ENCODE measurements at places on chromosomes 6 and 20.

- no peak for DNase-seq
These were observed 277.2 kb downstream of the FRK start for GRCh38 chr6:115783402-115784061.

DNA sequence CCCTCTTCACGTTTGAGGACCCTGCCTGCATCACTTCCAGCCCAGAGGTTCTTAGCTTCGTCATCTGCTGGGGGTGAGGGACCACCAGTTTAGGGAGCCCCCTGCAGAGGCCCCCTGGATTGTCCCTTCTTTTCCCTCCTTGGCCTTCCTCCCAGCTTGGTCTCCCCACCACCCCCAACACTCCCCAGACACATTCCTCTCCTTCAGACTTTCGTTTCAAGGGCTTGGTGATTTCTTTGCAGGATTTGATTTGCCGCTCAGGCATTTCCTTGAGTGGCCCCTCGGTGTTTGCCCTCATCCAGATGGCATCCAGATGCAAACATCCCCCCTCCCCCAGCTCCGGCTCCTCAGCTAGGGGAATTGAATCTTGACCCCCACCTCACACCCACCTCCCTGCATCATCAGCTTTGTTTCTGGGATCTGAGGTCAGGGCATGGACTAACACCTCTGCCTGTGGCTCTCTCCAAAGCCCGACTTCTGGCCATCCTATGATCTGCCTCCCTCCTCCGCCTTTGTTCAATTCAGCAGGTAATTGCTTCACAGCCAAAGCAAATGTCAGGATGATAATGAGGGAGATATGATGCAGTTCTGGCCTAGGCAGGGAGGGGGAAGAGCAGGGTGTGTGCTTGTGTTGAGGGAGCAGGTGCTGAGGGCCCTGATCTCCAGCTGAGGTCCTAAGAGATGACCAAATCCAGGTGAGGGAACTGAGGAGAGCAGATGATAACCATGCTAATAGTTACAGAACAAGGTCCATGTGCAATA lies 141.5 kb downstream of the VEGFA start:
- no peak for DNase-seq

DNA sequence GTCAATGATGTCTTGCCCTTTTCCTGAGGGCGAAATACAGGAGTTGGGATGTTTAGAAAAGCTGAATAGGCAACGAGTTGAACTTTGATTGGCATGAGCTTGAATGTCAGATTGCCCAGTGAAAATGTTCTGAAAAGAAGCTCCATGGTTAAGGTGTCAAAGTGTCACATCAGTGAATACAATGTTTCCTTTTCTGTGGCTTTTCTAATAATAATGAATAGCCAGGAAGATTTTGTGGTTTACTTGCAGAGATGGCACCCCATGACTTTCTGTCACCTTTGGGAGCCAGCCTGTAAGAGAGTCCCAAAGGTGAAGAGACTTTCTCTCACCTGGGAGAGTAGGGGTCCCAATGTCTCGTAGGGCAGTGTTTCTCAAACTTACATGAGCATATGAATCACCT lies 119.2 kb downstream of the KCNQ5 start:
- no peak for DNase-seq

DNA sequence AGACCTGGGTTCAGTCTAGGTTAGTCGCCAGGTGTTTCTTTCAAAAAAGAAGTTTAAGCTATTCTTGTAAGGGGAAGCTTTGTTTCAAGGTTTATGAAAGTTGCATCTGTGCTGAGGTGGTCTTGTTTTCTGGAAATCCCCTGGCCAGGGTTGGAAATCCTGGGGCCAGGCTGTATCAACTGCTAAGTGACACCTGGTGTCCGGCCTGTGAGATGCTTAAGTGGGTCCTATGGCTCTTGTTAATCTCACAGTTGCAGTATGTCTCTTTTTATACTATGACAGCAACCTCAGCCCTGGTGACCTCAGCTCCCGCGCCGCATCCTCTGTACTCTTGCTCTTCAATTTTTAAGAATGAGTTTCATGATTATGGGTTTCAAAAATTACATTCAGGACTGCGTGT lies 72.0 kb downstream of the CHMP4B start:
- DNase-seq = no peak

DNA sequence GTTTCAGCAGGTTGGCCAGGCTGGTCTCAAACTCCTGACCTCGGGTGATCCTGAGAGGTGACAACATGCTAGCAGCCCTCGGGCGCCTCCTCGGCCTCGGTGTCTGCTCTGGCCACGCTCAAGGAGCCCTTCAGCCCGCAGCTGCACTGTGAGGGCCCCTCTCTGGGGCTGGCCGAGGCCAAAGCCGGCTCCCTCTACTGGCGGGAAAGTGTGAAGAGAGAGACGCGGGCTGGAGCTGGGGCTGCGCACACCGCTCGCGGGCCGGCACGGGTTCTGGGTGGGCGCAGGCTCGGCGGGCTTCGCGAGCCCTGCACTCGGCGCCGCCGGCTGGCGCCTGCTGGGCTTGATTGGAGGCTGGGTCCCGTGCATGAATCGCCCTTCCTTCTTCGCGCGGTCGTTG lies 80.8 kb upstream of the RBM24 start:
- DNase-seq = no peak

GRCh38 chr6:25397406-25397805 lies 118.2 kb downstream of the CARMIL1 start:
- no peak for DNase-seq

DNA sequence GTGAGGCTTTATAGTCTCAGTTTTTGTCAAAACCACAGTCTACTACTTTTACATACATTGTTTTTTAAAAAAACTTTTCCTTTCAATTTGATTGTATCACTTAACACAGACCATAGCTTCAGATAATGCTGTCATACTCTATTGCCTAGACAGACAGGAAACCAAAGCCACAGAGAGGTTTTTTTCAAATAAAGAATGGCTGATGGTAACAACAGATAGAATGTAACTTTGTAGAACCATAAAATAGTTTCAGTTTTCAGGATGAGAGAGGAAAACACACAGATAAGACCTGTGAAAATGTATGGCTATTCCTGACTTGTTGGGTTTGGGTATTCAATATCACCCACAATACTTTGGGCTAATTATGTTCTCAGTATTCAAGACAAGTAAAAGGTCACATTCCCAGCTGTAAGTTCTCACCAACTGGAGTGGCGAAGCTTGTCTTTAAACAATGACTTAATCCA lies 94.0 kb downstream of the ADGRG6 start:
- peak; percentile 8 for DNase-seq

DNA sequence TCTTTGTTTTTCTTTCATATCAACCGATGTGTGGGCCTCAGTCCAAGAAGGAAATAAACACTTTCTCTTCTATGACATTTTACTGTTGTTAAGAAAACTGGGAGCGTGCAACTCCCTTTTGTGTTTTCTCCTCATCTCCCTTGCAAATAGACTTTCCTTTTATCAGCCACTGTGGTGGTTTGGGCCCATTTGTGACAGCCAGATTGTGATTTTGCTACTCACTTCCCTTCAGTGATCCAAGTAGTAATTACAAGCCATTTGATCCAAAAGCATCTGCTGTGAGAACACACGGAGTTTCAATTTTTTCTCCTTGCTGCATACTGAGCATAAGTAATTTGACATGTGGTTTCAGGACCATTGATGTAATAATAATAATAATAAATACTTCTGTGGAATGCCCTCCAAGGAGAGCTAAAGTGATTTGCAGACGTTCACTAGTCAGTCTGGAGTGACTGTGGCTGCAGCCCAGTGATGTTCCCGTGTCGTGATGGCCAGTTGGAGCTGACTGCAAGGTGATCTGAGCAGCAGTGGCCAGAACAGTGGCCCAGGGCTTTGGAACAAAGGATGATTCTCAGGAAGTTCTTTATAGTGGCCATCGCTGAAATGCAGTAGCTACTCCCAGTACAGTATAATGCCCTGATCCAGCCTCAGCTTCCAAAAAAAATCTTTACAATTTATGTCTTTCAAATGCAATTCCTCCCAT lies 91.9 kb upstream of the CLDN20 start:
- no peak for DNase-seq

DNA sequence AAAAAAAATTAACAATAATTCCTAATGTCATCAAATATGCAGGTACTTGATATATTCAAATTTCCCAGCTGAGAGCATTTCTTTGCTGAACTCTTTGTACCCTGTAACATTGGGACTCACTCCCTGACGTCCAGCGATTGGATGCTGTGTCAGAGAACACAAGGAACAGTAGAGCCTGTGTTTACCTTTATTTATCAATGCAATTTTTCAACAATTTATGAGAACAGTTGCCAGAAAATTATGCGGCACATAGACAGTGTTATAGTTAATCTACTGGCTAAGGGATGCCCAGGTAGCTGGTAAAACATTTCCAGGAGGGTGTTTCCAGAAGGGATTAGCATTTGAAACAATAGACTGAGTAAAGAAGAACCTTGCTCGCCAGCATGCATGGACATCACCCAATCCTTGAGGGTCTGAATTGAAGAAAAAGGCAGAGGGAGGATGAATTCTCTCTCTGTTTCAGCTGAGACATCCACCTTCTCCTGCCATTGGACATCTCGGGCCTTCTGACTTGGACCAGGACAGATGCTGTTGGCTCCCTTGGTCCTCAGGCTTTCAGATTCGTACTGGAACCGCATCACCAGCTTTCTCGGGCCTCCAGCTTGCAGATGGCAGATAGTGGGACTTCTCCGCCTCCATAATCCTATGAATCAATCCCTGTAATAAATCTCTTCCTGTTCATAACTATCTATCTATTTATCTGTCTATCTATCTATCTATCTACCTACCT lies 42.2 kb upstream of the NCOA3 start:
- no peak for DNase-seq

DNA sequence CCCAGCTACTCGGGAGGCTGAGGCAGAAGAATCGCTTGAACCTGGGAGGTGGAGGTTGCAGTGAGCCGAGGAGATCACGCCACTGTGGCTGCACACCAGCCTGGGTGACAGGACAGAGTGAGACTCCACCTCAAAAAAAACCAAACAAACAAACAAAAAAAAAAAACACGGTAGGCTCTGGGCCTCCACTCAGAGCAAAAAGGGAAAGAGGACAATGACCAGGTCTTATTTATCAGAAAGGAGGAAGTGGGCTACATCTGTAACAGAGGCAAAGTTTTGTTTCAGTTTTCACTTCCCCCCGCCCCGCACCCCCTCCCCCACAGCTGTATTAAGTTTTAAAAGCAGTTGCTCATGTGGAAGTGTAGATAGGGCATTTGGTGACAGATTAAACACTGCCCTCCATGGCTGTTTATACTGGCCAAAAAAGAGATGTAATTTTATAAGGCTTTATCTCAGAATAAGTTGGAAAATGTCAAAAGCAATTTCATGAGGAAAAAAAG lies 114.6 kb downstream of the RCAN2 start:
- no peak for DNase-seq

DNA sequence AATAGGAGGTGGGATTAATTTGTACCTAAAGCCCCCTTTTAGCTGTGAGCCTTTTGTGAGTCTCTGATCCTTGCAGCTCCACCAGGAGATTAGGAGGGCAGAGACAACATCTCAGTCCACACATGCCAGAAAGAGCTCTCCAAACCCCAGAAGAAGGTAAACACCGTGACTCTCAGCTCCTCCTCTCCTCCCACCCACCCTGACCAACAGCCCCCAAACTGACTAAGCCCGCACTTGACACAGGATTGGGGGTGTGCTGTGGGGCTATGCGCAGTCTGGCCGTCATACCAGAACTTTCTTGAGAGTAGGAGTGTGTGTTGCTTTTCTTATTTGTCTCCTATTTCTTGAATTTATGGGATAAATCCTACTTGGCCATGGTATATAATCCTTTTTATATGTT lies 164.7 kb upstream of the SNX9 start:
- no peak for DNase-seq

DNA sequence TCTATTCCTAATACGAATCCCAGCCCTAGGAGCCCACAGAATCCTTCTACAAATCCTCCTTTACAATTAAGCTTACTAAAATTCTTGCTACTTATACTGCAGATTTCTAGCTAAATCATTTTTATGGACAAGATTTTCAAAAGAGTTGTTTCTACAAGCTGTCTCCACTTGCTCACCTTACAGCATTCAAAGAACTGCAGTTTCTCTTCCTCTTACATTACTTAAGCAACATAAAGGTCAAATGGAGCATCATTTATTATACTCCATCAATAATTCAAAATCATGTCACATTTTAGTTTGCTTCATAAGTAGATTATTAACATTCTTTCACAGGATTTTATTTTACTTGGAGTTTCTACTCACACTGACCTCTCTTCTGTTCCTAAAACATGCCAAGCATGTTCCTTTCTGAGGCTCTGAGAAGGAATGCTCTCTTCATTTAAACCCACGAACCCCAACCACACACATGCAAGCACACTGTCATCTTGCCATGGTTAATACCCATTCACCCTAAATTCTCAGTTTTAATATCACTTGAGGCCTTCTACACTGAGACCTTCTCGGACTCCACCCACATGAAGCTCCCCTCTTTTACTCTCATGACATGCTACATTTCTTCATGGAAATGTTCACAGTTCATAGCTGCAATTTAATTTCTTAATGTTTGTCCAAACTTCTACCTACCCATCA lies 388.2 kb downstream of the TBC1D32 start:
- DNase-seq = no peak

DNA sequence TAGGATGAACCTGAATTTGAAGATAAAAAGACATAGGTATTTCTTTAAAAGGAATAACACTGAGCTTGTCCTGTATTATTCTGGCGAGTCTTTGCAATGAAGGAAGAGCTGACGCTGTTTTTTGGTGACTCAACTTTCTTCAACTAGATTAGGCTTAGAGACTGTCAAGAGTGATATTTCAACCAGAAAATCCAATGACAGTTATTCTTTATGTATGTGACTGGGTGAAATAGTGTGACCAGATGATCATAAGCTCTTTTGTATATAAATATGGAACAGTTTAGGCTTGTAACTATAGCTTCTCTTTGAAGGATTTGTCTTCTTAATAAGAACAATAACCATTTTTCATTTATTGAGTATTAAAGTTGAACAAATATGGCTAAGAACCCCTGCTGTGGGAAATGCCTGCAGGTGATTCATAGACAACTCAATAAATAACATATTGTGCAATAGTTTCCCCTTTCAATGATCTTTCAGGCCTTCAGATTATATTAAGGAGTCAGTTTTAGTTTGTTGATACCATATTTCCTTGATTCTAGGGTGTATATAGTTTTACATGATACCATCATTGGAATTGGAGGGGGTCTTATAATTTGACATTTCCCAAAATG lies 265.6 kb upstream of the JAG1 start:
- no peak for DNase-seq

DNA sequence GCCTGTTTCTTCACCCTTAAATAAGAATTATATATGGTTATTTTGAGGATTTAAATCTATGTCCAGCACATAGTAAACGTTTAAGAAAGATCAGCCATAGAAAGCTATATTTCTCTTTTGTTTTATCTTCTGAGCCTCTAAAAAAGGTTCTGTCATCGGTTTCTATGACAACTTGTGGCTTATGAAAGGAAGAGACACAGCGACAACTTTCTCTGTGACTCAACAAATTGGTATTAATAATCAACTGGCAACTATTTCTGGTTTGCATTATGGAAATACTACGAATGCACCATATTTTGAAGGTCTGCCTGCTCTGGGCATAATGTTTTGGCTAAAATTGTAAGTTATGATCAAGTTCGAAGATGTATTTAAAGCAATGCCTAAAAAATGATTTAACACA lies 751.0 kb downstream of the CD109 start:
- DNase-seq = no peak

GRCh38 chr6:34037151-34037550 lies 108.7 kb downstream of the GRM4 start:
- no peak for DNase-seq

- no peak for DNase-seq
These were observed 2.0 kb downstream of the FOXQ1 start for GRCh38 chr6:1313767-1314503.

- DNase-seq = no peak
These were observed 122.5 kb upstream of the TIAM2 start for GRCh38 chr6:154872542-154873114.
